ENCODE measurements at places on chromosomes 2 and 18. TPM values are rescaled to one million over a fixed set of nuclear protein-coding genes. Genes with fewer than 3 reads are reported as not detected.
A peak's percentile ranks its signal among the peaks of the same experiment; 100 is the strongest.

- no peak overlapping the region for H3K27ac ChIP-seq
- H3K36me3 ChIP-seq: no peaks in the 10 kb centered on the region
- H3K4me3 ChIP-seq: no peak overlapping the region
- H3K27me3 ChIP-seq: no peaks in the 10 kb centered on the region
- no peaks in the 10 kb centered on the region for H3K4me1 ChIP-seq
- no peak for DNase-seq
These were observed 45.0 kb downstream of the RTP5 start for GRCh38 chr2:241914542-241914941.

DNA sequence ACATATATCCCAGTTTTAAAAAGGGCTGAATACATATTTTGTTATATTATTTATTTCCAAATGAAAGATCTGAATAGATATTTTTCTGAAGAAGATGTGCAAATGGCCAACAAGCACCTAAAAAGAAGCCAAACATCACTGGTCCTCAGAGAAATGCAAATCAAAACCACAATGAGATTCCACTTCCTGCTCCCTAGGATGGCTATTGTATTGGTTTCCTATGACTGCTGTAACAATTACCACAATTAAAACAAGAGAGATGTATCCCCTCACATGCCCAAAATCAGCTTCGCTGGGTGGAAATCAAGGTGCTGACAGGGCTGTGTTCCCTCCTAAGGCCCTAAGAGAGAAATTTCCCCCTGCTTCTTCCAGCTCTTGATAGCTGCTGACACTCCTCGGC lies 23.2 kb downstream of the ABCB11 start:
- H3K4me3 ChIP-seq: no peak overlapping the region
- no peak for DNase-seq
- H3K27me3 ChIP-seq: no peaks in the 10 kb centered on the region

- no peaks in the 10 kb centered on the region for H3K27me3 ChIP-seq
- no peak overlapping the region for H3K27ac ChIP-seq
- H3K4me3 ChIP-seq: no peak overlapping the region
- H3K36me3 ChIP-seq: no peaks in the 10 kb centered on the region
These were observed 151.9 kb downstream of the CD226 start for GRCh38 chr18:69795791-69796190.

The ANKRD12 gene
- 7.2 TPM for polyA plus RNA-seq

GRCh38 chr18:28511413-28511821 lies 334.5 kb upstream of the CDH2 start:
- no peaks in the 10 kb centered on the region for H3K27me3 ChIP-seq
- H3K4me3 ChIP-seq: no peak overlapping the region
- H3K36me3 ChIP-seq: no peaks in the 10 kb centered on the region
- H3K4me1 ChIP-seq: no peaks in the 10 kb centered on the region
- no peak overlapping the region for H3K27ac ChIP-seq
- no peak for DNase-seq

The STK36 gene
- polyA plus RNA-seq: 3.9 TPM

- no peaks in the 10 kb centered on the region for H3K4me1 ChIP-seq
- no peak for DNase-seq
- H3K27me3 ChIP-seq: no peaks in the 10 kb centered on the region
- H3K27ac ChIP-seq: no peak overlapping the region
- no peak overlapping the region for H3K4me3 ChIP-seq
These were observed 118.9 kb downstream of the TMX3 start for GRCh38 chr18:68596016-68596415.

DNA sequence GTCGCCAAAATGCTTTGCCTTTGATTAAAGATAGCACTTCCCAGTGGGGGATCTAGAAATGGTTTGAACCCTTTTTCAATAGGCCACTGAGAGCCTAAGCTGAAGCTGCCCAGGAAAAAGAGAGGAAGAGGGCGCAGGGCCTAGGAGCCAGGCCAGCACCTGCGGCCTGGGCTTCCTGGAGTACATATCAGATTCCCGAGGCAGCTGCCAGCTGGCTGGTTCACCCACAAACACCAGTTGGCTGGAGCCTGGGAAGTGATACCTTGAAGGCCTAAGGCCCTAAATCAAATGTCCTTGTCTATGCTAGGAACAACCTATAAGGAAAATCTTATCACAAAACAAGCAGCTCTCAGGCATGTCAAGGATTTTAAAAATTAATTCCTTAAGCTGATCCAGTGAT lies 37.1 kb downstream of the ANKRD44 start:
- H3K27me3 ChIP-seq: no peaks in the 10 kb centered on the region
- no peaks in the 10 kb centered on the region for H3K36me3 ChIP-seq
- no peak overlapping the region for H3K4me3 ChIP-seq
- peaks cover 29% of the 10 kb centered on the region for H3K4me1 ChIP-seq

DNA sequence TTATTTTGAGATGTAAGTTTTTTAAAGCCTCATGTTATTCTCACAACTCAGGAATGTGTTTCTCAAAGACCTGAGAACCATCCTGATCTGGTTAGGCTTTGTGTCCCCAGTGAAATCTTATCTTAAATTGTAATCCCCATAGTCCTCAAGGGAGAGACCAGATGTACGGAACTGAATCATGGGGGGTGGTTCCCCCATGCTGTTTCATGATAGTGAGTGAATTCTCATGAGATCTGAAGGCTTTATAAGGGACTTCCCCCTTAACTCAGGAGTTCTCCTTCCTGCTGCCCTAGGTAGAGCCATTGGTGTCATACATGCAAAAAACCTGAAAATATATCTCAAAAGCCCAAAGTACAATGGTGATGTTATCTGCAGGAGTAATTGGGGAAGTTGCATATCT lies 836.7 kb downstream of the CBLN2 start:
- no peaks in the 10 kb centered on the region for H3K27me3 ChIP-seq
- H3K27ac ChIP-seq: no peak overlapping the region
- no peaks in the 10 kb centered on the region for H3K36me3 ChIP-seq

GRCh38 chr2:159155320-159155719 lies 131.2 kb downstream of the WDSUB1 start:
- H3K27ac ChIP-seq: no peak overlapping the region
- H3K4me1 ChIP-seq: peaks cover 20% of the 10 kb centered on the region
- H3K4me3 ChIP-seq: no peak overlapping the region
- no peak for DNase-seq

The NYAP2 gene
- polyA plus RNA-seq: 0.03 TPM

GRCh38 chr18:45677276-45677807 lies 46.6 kb upstream of the SLC14A1 start:
- H3K4me1 ChIP-seq: no peaks in the 10 kb centered on the region
- no peak overlapping the region for H3K4me3 ChIP-seq
- H3K27ac ChIP-seq: no peak overlapping the region
- no peaks in the 10 kb centered on the region for H3K36me3 ChIP-seq
- no peak for DNase-seq
- no peaks in the 10 kb centered on the region for H3K27me3 ChIP-seq

DNA sequence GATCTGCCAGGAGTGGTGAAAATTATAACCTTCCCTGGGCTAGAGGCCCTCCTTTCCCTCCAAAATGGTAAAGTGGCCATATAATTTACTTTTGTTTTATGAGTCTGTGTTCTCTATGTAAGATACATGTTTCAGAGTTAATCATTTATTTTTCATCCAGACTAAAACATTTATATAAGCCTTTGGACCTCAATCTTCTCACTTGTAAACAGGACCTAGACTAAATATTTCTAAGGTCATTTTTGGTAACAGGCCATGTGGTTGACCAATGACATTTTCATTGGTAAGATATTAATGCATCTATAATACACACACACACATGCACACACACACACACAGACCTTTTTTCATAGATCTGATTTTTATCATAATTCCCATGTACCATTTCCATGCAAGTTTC lies 79.7 kb upstream of the KCTD1 start:
- H3K4me1 ChIP-seq: no peaks in the 10 kb centered on the region
- no peak overlapping the region for H3K4me3 ChIP-seq
- no peak overlapping the region for H3K27ac ChIP-seq
- H3K27me3 ChIP-seq: no peaks in the 10 kb centered on the region
- no peak for DNase-seq

DNA sequence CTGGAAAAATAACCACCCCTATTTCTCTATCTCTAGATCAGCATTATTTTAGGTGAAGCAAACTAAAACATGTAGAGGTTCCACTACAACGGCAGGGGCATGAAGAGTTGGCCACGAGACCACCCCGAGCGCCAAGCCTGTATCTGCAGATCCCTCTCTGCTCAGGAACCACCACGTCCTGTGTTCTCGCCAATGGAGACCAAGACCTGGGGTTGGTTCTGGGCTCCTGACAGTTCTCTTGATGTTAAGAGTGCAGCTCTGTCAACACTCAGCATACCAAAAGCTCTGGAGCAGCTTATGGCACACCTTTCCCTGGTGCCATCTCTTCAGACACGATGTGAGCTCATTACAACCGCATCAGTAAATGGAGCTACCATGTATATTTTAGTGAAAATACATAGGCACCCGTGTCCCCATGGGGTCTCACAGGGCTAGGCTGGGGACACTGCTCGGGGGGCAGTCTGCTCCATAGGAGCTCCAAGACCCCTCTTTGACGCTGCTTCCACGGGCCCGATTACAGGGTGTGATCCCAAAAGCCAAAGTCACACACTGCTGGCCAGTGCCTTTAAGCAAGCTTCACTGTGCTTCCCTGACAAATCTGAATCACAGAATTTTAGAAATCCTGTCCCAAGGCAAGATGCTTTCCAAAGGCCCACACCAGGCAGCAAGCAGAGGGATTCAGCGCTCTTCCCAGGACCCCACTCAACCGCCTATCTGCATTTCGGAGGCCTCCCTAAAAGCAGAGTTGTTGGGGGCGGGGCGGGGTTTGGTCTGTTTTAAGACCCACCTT lies 72.2 kb downstream of the EMILIN2 start:
- H3K36me3 ChIP-seq: peaks cover 86% of the 10 kb centered on the region
- H3K27me3 ChIP-seq: no peaks in the 10 kb centered on the region
- H3K4me1 ChIP-seq: no peaks in the 10 kb centered on the region
- H3K4me3 ChIP-seq: no peak overlapping the region

DNA sequence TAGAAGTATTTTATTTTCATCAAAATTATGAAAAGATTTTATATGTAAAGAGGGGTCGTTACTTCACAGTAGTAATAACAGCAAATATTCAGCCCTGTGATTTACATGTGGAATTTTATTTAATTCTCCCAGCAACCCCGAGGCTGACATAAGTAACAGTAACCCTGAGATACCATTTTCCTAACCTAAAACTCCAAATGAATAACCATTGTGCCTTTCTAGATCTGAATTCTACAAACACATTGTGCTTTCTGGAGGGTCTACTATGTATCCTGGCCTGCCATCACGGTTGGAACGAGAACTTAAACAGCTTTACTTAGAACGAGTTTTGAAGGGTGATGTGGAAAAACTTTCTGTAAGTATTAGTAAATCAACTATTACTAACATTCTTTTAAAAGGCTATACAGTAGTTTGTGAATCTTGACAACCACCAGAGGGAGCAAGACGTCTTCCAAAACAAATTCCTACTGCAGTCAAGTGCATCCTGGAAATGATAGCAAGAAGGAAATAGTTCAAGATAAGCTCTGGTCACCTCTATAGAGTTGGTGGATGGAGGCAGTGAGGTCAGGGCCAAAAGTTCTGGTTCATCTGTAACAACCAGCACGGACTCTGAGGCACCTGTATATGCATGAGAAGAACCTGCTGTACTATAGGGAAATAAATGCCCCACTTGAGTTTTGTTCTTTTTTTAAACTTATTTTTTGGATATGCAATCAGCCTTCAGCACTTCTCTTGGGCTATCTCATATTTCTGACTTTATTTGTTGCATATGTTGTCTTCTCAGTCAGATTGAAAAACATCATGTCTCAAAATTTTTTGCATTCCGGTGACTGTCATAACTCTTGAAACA lies 37.4 kb downstream of the ACTR2 start:
- no peaks in the 10 kb centered on the region for H3K4me1 ChIP-seq
- no peak for DNase-seq
- H3K27ac ChIP-seq: no peak overlapping the region
- peaks cover 31% of the 10 kb centered on the region for H3K36me3 ChIP-seq
- H3K4me3 ChIP-seq: no peak overlapping the region

- no peaks in the 10 kb centered on the region for H3K27me3 ChIP-seq
- H3K36me3 ChIP-seq: no peaks in the 10 kb centered on the region
- DNase-seq: no peak
- H3K4me1 ChIP-seq: no peaks in the 10 kb centered on the region
- no peak overlapping the region for H3K27ac ChIP-seq
These were observed 246.0 kb upstream of the UBE2E3 start for GRCh38 chr2:180734382-180734781.

The CHRNA1 gene
- polyA plus RNA-seq: 0.32 TPM

GRCh38 chr2:201715459-201715858 lies 17.0 kb upstream of the MPP4 start:
- no peak overlapping the region for H3K4me3 ChIP-seq
- no peak overlapping the region for H3K27ac ChIP-seq
- no peaks in the 10 kb centered on the region for H3K4me1 ChIP-seq

- peaks cover 8% of the 10 kb centered on the region for H3K36me3 ChIP-seq
- peaks cover 69% of the 10 kb centered on the region for H3K4me1 ChIP-seq
- no peaks in the 10 kb centered on the region for H3K27me3 ChIP-seq
- H3K27ac ChIP-seq: peak overlapping the region; percentile 69
- H3K4me3 ChIP-seq: no peak overlapping the region
These were observed 126.2 kb upstream of the EML6 start for GRCh38 chr2:54597153-54597848.

DNA sequence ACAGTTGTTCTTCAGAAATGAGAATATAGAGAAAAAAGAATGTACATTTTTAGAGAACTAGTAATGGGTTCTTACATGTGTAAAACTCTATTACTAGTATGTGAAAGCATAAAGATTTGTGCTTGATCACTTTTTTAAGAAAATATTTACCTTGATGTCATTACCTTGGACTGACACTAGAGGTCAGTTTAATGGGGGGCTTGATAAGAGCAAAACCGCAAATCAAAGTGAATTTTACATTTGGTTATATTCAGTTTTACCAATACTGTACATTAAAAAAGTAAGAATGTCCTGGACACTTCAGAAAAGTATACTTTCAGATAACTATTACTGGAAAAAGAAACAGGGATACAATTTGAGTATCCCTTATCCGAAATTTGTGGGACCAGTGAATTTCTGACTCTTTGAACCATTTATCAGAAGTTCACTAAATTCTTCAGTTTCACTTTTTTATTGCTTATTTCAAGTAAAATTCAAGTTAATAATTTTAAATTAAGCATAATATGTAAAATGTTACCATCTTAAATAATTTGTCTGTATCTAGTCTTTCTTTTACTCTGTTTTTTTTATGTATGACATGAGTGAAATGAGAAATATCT lies 1149.5 kb downstream of the DSC3 start:
- H3K36me3 ChIP-seq: no peaks in the 10 kb centered on the region
- no peak overlapping the region for H3K4me3 ChIP-seq
- H3K4me1 ChIP-seq: no peaks in the 10 kb centered on the region
- no peak for DNase-seq

- DNase-seq: no peak
- no peaks in the 10 kb centered on the region for H3K36me3 ChIP-seq
- H3K27me3 ChIP-seq: no peaks in the 10 kb centered on the region
- no peak overlapping the region for H3K4me3 ChIP-seq
- H3K4me1 ChIP-seq: no peaks in the 10 kb centered on the region
These were observed 151.7 kb downstream of the ARHGAP28 start for GRCh38 chr18:6881034-6881820.

- DNase-seq: no peak
- H3K36me3 ChIP-seq: peaks cover 4% of the 10 kb centered on the region
These were observed 104.9 kb downstream of the FAM210A start for GRCh38 chr18:13621446-13621849.

GRCh38 chr2:16103614-16104314 lies 163.4 kb downstream of the MYCN start:
- no peaks in the 10 kb centered on the region for H3K36me3 ChIP-seq
- no peak overlapping the region for H3K4me3 ChIP-seq
- no peaks in the 10 kb centered on the region for H3K4me1 ChIP-seq
- H3K27ac ChIP-seq: no peak overlapping the region

GRCh38 chr18:77671456-77672167 lies 422.0 kb downstream of the GALR1 start:
- no peak overlapping the region for H3K27ac ChIP-seq
- H3K4me1 ChIP-seq: no peaks in the 10 kb centered on the region
- no peak for DNase-seq
- H3K36me3 ChIP-seq: no peaks in the 10 kb centered on the region
- H3K27me3 ChIP-seq: no peaks in the 10 kb centered on the region
